ENCODE measurements at places on chromosomes 11 and 22. TPM values are rescaled to one million over a fixed set of nuclear protein-coding genes. Genes with fewer than 3 reads are reported as not detected.

Gene FADD
- 37.8 TPM for total RNA-seq

Gene KRTAP5-7
- total RNA-seq, result not detected

Gene RPS3
- 1,706 TPM for total RNA-seq

Gene OR5A1
- not detected for total RNA-seq

GRCh38 chr11:119788911-119789560 is 60.0 kb upstream of the NECTIN1 start:
- DNase-seq, result no peak

Measured in astrocyte (in vitro differentiated cells and primary cell).